Stimulated activated CD8-positive, alpha-beta memory T cell treated with anti-CD3 and anti-CD28 coated beads, Interleukin-7, amount 100 ng/mL, for 48 hours (primary cell): ENCODE measurements at places on chromosomes 13 and 19.

GRCh38 chr19:12564016-12564664, 12.9 kb upstream of the ZNF564 start:
- peak; percentile 82 for DNase-seq

DNA sequence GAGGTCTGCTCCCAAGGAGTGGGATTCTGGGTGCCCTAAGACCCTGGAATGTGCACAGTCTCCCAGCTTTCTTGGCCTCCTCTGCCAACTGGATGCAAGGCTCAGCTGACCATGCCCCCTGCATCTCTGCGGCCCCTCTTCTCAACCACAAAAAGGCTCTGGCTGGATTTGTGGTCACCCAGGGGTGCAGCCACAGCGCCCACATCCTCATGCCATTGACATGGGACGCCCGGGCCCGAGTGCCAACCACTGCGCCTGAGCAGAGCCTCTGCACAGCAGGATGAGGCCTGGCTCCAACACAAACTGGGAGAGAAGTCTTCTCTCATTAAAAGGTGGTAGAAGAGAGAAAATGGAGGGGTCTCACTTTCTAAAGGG, 103.5 kb downstream of the FOXO1 start:
- no peak for DNase-seq

DNA sequence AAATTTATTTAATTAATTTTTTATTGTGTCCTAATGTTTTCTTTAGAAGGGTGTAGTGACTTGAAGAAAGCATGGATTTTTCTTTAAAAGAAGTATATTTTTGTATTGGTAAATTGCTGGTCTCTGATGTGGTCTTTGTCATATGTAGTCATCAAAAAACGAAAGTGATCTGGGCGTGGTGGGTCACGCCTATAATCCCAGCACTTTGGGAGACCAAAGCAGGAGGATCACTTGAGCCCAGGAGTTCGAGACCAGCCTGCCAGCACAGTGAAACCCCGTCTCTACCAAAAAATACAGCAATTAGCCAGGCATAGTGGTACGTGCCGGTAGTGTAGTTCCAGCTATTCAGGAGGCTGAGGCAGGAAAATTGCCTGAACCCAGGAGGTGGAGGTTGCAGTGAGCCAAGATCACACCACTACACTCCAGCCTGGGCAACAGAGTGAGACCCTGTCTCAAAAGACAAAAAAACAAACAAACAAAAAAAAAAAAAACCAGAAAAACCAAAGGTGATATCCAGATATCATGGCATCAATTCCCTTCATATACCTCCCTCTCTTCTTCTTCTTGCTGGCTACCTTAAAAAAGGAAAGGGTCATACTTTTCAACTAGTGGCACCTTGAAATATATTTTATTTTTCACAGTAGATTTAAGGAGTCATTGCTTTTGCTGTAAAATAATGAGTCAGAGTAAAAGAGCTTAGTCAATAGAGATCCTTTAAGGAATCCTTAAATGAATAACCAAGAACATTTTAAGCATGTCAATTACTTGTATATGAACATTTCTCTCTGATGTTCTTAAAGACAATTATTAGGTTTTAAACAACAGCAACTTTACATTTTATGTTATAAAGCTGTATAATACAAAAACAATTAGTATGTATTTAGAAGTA, 19.9 kb downstream of the KCTD4 start:
- no peak for DNase-seq

DNA sequence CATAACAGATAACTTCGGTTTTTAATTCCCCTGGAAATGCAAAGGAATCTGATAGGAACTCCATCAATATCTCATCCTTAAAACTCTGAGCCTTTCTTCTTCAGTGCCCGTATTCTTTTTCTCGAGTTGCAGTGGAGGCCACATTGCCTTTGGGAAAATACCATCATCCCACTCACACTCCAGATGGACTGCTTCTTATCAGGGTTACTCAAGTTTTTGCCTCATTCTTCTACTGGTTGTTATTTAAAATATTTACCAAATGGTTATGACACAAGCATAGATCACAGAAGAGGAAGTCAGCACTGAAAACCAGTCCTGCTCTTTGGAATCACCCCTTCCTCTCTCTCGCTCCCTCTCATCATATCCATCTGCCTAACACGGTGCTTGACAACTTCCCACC, 1020.5 kb upstream of the SLC10A2 start:
- DNase-seq, result no peak

GRCh38 chr13:26658448-26659385, 101.2 kb downstream of the WASF3 start:
- DNase-seq, result no peak

DNA sequence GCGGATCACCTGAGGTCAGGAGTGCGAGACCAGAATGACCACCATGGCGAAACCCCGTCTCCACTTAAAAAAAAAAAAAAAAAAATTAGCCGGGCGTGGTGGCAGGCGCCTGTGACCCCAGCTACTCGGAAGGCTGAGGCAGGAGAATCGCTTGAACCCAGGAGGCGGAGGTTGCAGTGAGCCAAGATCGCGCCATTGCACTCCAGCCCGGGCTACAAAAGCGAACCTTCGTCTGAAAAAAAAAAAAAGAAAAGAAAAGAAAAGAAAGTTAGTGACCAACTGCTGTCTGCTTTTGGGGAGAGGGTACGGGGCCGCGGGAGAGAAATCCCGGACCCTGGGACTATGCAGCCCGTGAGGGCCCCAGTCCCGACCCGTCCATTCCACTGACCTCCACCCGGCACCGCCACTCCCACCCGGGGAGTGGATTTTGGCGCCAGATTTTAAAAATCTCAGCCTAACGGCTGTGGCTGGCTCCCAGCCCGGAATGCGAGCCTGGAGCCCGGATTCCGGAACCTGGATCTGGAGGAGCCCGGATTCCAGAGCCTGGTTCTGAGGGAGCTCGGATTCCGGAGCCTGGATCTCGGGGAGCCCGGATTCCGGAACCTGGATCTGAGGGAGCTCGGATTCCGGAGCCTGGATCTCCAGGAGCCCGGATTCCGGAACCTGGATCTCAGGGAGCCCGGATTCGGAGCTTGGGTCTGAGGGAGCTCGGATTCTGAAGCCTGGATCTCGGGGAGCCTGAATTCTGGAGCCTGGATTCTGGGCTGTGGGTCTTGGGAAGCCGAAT, 6.1 kb upstream of the LMNB2 start:
- no peak for DNase-seq

- DNase-seq, result no peak
Measured at GRCh38 chr19:3320354-3320670, 46.1 kb upstream of the NFIC start.

GRCh38 chr19:44673510-44673909, 2.2 kb downstream of the CEACAM19 start:
- DNase-seq, result no peak

DNA sequence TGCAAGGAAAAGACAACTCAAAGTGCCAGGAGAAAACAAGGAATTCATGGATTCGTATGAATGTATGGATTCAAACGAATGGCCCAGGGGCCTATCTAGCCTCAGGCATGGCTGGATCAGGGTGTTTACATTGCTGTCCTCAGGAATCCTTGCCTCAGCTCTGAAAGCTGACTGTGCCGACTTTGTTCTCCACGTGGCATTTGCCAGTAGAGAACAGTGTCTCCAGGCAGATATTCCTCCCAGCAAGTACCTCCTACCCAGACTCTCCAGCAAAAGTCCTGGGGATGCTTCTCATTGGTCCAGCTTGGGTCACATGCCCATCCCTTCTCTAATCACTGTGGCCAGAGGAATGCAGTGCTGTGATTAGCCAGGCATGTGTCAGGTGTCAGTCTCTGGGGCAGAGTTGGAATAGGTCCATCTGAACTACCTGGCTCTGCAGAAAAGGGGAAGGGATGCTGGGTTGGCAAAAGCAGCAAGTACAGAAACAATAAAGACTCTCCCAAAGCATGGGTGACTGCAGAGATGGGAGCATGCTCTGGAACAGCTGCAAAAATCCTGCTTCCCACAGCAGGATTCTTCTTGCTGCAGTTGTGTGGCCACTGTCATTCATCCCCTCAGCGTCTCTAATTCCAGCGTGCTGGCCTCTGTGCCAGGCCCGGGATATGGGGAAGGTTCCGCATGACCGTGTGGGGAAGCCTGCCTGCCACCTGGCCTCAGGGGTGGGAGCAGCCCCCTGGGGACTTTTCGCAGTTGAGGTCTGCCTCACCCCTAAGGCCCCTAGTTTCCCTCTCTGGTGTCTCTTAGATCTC, 30.0 kb downstream of the CCNE1 start:
- DNase-seq, result no peak

GRCh38 chr19:13850910-13851733, 25.8 kb upstream of the NANOS3 start:
- DNase-seq, result no peak
